CD8-positive, alpha-beta T cell (primary cell): ENCODE measurements at places on chromosomes 1 and 21.

DNA sequence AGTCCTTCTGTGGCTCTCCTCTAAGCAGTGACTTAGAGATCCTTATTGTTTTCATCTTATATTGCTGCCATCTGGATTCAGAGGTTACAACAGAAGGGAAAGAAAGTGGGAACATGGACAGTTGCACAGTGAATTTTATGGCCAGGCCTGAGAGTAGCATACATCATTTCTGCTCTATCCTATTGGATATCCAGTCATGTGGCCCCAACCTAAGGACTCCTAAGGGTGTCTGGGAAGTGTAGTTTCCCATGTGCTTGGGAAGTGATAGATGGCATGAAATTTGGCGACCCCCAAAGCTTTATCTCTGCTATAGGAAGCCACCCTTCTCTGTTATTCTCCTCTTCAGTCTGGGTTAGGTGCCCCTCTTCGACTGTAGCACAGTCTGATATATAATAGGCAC, 51.9 kb downstream of the CDC7 start:
- DNase-seq, result no peak

DNA sequence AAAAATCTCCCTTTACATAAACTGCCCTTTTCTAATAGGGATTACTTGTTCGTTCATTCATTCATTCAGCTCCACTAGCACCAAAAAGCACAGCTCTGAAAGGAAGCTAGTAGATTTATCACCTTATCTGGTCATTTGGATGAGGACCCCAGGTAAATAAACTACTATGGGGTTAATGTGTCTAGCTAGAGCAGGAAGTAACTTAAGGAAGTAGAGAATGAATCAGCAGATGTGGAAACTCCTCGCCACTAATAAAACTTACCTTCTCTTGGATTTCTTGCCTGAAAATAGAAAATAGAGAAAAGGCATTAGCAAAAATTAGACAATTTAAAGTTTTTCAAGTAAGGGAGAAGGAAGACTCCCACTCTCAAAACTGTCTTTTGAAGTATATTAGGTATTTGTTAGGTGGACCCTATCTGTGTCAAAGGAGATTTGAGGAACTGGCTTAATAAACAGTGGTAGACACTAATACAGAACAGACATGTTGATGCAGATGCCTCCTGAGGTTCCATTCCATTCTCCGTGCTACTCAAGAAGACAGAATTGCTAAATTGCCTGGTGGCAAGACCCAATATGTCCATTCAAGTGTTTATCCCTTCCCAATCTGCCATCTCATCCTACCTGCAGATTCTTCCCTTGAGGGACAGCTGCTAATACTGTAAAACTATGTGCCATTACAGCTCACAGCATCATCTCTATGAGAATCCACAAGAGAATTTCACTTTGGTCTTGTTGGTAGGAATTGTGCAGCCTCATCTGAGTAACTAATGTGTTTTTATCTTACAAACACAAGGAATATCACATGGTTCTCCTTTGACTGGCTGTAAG, 14.9 kb downstream of the SELL start:
- no peak for DNase-seq

GRCh38 chr1:215241451-215241850, 158.9 kb downstream of the KCNK2 start:
- no peak for DNase-seq

DNA sequence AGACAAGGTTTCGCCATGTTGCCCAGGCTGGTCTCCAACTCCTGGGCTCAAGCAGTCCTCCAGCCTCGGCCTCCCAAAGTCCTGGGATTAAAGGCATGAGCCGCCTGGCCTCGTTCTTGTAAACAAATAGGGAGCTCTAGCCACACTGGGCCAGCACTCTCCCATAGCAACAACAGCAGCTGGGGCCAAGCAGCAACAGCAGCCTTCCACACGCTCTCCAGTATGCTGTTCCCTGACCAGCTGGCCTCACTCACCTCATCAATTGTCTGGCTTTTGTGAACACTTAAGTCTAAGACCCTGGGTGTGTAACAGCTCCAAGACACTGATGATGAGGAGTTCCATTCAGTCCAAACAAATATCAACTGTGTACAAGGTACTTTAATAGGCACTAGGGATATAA, 16.9 kb upstream of the GLIS1 start:
- no peak for DNase-seq

DNA sequence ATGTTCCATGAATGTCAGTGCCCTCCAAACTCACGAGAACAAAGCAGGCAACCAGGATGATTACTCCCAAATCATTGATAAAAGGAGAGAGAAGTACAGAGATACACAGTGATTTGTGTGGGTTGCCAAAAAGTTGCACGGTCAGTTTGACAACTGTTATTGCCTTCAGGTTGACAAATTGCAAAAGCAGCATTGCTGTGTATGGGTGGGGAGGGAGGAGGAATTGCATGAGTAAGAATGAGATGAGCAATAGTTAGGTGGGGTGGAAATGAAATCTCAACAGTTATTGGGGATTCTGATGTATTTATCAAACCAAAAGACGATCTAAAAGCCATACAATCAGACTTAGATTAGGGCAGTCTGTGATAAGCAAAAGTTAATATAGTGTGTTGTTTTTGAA, 93.7 kb downstream of the NTMT2 start:
- no peak for DNase-seq
